Ovary (tissue), 10 donors: ENCODE measurements at places on chromosomes 1 and 21. TPM values are rescaled to one million over a fixed set of nuclear protein-coding genes. Genes with fewer than 3 reads are reported as not detected.

GBP4 gene
- 8.4 TPM for total RNA-seq

DNA sequence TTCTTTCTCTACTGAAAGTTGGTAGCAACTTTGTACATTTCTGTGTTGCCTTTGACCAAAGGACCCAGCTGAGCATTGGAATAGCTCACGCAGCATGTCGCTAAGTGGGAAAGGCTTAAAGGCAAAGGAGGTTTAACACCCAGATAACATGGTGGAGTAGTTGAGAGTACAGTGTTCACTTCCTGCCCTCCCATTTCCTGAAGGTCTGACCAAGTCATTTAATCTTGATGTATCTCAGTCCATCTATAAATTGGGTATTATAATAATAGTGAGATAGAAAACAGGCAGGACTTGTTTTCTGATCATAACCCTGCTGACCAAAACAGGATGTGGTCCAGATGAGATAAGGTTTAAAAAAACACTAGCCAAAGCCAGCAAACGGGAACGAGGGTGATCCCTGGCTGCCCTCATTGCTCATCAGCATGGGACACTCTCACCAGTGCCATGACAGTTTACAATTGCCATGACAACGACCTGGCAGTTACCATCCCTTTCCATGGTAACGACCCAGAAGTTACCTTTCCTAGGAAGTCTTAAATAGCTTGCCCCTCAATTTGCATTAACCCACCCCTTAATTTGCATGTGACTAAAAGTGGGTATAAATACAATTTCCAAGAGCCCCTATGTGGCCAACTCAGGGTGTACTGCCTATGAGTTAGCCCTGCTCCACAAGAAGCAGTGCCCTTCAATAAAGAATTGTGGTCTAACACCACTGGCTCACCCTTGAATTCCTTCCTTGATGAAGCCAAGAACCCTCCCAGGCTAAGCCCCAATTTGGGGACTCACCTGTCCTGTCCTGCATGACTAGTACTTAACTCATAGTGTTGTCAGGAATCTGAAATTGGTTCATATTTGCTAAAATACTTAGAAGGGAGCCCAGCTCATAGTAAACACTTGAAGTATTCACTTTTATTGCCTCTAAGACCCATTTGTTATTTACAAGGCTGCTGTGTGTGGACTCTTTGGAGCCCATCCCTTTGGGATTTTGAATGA, 28.4 kb upstream of the FHAD1 start:
- H3K27ac ChIP-seq, result no peak overlapping the region
- H3K27me3 ChIP-seq, result no peaks in the 10 kb centered on the region
- H3K36me3 ChIP-seq, result no peaks in the 10 kb centered on the region
- peaks cover 19% of the 10 kb centered on the region for H3K4me1 ChIP-seq

DNA sequence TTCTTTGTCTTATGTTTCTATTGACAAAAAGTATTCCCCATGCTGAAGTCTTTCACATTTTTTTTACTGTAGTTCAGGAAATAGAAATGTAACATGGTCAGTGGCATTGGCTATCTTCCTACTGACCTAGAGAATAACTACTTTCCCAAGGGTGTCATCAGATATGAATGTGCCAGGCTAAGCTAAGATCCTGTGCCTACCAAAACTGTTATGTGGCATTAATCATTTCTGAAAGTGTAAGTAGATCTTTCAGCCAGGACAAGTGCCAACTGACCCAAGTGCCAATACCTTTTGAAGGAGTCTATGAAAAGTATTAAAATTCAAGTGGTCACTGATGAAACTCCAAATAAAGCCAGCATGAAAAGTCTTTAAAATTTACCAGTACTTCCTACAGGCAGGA, 165.3 kb downstream of the TNFSF18 start:
- DNase-seq, result no peak
- no peak overlapping the region for H3K4me3 ChIP-seq
- H3K4me1 ChIP-seq, result no peaks in the 10 kb centered on the region
- no peak overlapping the region for H3K27ac ChIP-seq

- no peaks in the 10 kb centered on the region for H3K36me3 ChIP-seq
- no peak overlapping the region for H3K27ac ChIP-seq
- no peak overlapping the region for H3K4me3 ChIP-seq
- DNase-seq, result no peak
- H3K4me1 ChIP-seq, result peaks cover 9% of the 10 kb centered on the region
Observed at GRCh38 chr1:85378534-85378933, 86.4 kb downstream of the DDAH1 start.

GRCh38 chr21:32733990-32734613, 6.3 kb upstream of the SYNJ1 start:
- no peak for DNase-seq
- no peak overlapping the region for H3K27ac ChIP-seq
- no peaks in the 10 kb centered on the region for H3K36me3 ChIP-seq
- no peaks in the 10 kb centered on the region for H3K4me1 ChIP-seq
- H3K4me3 ChIP-seq, result no peak overlapping the region
- H3K27me3 ChIP-seq, result no peaks in the 10 kb centered on the region

DNA sequence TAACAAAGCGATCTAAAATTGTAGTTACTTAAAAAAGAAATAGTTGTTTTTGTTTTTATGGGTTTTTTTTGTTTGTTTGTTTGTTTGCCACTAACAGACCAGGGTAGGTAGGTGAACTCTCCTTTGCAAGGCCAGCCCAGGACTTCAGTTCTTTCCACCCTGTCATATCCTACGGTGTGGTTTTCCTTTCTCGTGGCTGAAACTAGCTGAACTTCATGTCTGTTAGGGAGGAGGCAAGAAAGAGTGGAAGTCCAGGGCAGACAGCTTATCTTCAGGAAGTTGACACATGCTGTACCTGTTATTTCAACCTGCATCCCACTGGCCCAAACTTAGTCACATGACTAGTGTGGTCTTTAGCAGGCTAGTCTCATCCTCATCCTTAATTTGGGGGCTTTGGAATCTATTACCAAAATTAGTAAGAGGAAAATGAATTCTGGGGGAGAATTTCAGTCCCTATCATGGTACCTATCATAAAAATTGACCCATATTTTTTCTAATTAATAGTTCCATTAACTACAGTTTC, 62.9 kb upstream of the LRRC7 start:
- H3K4me3 ChIP-seq, result no peak overlapping the region
- H3K27ac ChIP-seq, result no peak overlapping the region
- DNase-seq, result no peak
- no peaks in the 10 kb centered on the region for H3K36me3 ChIP-seq

GRCh38 chr1:7252411-7253117, 467.3 kb downstream of the CAMTA1 start:
- no peaks in the 10 kb centered on the region for H3K4me1 ChIP-seq
- H3K27me3 ChIP-seq, result no peaks in the 10 kb centered on the region
- H3K36me3 ChIP-seq, result no peaks in the 10 kb centered on the region
- no peak for DNase-seq
- no peak overlapping the region for H3K4me3 ChIP-seq
- H3K27ac ChIP-seq, result no peak overlapping the region

GRCh38 chr1:198588845-198589244, 48.4 kb upstream of the ATP6V1G3 start:
- no peak for DNase-seq
- H3K4me1 ChIP-seq, result no peaks in the 10 kb centered on the region
- H3K36me3 ChIP-seq, result no peaks in the 10 kb centered on the region
- H3K4me3 ChIP-seq, result no peak overlapping the region
